Right cardiac atrium (tissue), 5 donors: ENCODE measurements at places on chromosomes 11 and 22. TPM values are rescaled to one million over a fixed set of nuclear protein-coding genes. Genes with fewer than 3 reads are reported as not detected.

FGF4 gene
- not detected for polyA plus RNA-seq

DEFB131B gene
- not detected for polyA plus RNA-seq

AASDHPPT gene
- 26.0 TPM for polyA plus RNA-seq

OR10G6 gene
- polyA plus RNA-seq: not detected

MRGPRX3 gene
- polyA plus RNA-seq: not detected

APLNR gene
- polyA plus RNA-seq: 2.2 TPM

KBTBD4 gene
- polyA plus RNA-seq: 8.1 TPM

AGBL2 gene
- 0.38 TPM for polyA plus RNA-seq

BTBD18 gene
- polyA plus RNA-seq: 0.02 TPM

PDE2A gene
- polyA plus RNA-seq: 43.1 TPM

SCGB1D2 gene
- polyA plus RNA-seq: 1.2 TPM

TUBA8 gene
- 307 TPM for polyA plus RNA-seq

GAS2L1 gene
- 16.9 TPM for polyA plus RNA-seq

HYLS1 gene
- 4.9 TPM for polyA plus RNA-seq

INPP5J gene
- 28.9 TPM for polyA plus RNA-seq

WT1 gene
- 2.0 TPM for polyA plus RNA-seq

GLYATL2 gene
- polyA plus RNA-seq: 0.16 TPM

DERL3 gene
- polyA plus RNA-seq: 5.0 TPM

MRGPRE gene
- 0.11 TPM for polyA plus RNA-seq

LUZP2 gene
- 0.02 TPM for polyA plus RNA-seq

ACAD8 gene
- 25.6 TPM for polyA plus RNA-seq
